RPMI7951 (cell line): ENCODE measurements at places on chromosomes 6 and 20. TPM values are rescaled to one million over a fixed set of nuclear protein-coding genes. Genes with fewer than 3 reads are reported as not detected.

DNA sequence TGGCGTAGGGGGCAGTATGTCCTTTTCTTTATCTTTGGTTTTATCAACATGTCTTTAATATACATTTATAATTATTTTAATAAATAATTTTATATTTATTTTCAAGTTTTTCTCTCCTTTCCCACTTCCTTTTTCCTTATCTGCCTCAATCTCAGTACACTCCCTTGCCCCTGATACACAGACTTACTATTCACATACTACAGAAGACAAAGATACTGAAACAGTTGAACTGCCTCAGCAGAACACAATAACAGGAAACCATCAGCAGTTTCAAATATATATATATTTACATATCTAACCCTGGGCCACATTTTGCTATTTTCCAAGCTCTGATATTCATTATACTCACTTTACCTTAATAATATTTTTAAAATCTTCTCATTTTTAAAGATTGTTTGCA lies 19.8 kb downstream of the IBTK start:
- no peak for DNase-seq

DNA sequence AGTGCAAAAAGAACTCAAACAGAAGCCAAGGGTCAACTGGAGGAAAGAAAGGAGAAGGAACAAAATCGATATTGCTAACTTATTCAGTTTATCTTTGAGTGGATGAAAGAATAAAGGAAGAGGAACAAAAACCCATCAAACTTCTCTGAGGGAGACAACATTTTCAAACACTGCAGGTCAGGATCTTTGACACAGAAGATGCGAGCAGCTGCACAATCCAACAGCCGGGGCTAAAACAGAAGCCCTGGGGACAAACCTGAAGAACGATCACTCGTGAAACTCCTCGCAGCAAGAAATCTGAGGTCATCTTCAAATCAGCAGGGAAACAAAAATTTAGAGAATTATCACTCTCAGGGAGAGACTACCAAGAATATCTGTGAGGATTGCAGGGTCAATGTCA lies 14.2 kb downstream of the SLC23A2 start:
- DNase-seq, result no peak

DNA sequence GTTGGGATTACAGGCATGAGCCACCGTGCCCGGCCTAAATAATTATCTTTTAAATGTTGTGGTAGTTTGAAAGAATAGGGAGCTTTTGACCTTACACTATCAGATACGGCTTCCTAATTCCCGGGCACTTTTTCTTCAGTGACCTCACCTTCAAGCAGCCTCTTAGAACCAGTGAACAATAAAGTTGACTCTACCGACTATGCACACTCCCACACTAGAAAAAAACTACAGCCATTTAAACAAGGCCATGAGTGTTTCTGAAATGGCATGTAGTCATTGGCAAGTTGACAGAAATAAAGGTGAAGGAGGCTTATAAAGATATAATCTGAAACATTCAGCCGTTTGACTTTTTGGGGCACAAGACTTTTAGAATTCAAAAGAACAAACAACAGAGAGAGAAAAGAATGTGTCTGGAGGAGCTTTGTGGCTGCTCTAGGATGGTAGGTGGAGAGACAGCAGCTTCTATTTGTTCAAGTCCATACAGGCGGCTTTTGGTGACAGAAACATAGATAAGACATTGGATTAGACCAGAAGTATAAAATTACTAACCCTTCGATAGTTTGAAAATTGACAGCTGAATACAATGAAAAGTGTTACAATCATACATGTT lies 75.2 kb downstream of the GJA1 start:
- peak; percentile 52 for DNase-seq

- DNase-seq, result no peak
Measured at GRCh38 chr20:46237227-46237626, 71.1 kb downstream of the CDH22 start.

GRCh38 chr6:77415706-77416105 lies 47.6 kb downstream of the HTR1B start:
- DNase-seq, result no peak

DNA sequence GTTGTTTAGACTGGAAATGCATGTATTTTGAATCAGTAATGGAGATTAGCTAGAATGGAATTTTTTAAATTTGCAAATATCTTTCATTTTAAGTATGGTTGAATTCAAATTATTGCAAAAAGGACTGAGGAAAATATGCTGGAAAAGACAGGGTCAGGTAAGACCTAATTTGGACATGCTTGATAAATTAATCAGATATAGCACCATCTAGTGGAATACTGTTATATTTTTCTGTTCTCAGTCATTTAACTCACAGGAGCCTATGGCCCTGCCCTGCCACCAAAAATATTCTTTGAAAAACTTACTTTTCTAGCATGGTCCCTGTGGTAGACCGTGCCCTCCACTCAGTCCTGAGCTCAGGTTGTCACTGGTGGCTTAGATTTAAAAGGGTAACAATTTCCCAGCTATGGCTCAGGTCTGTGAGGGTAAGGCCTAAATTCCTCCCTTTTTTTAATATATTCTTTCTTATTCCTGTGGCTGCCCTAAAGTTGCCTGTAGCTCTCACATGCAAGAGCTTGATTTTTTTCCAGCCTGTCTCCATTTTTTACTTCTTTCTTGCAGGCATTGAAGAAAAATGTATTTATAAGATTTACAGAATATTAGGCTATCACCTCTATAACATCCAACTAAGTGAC lies 25.3 kb upstream of the KIAA1586 start:
- peak; percentile 61 for DNase-seq

- DNase-seq, result no peak
Measured at GRCh38 chr6:156654919-156655918, 122.0 kb upstream of the ARID1B start.

- peak; percentile 67 for DNase-seq
Measured at GRCh38 chr6:27503436-27504030, 30.6 kb upstream of the ZNF184 start.

- no peak for DNase-seq
Measured at GRCh38 chr20:5687884-5688283, 62.3 kb upstream of the SHLD1 start.

DNA sequence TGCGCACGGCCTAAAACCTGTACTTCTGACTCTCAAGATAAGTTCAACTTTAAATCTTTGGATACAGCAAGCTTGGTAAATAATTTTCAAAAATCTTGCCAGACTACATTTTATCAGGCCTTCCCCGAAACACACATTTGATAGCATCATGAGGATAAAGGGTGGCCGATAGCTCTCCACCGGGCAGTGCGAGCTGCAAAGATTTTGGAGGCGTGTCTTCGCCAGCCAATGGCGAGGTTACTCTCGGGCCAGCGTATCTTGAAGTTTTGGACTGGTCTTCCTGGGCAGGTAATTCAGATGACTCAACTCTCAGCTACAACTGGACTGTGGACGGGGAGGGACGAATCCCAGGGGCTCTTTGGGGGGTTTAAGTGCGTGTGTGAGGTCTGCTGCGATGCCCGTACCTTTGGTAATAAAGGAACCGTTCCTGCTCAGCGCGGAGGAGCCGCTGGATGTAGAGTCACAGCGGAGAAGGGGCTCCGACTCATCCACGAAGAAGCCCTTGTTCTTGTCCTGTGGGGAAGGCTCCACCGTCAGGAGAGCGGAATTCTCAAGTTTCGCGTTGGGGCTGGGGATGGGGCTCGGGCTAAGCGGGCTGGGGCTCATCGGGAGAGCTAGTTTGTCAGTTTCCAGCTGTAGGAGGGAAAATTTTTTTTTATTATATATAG lies 75.3 kb downstream of the TNFRSF21 start:
- no peak for DNase-seq

DNA sequence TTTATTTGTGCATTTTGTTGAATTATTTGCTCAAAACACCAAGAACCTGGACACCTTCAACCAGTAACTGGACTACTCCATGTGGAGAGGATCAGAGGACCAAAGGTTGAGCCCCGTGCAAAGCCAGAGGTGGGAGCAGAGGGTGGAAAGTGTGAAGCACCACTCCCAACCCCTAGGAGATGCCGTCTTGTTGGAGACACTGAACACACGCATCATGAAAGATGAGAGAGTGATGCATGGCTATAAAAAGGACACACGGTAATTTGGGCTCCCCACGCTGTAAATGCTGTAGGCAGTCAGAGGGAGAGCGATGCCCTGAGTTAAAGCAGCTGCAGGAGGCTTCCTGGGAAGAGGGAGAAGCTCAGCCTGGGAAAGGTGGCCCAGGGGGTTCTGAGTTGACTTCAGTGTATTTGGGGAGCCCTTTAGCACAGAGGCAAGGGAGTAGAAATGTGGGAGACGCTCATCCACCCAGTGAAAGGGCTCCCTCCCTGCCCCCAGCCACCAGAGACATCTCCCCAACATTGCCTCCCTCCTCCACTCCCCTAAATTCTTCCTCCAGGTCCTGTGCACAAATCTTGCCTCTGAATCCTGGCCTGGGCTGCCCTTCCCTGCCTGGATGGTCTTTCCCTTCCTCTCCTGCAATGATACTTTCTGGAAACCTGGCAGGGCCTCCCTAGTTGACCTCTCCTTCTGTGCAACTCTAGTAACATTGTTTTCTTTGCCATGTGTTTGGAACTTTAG lies 55.8 kb upstream of the IYD start:
- DNase-seq, result no peak

- no peak for DNase-seq
Measured at GRCh38 chr6:3011592-3011991, 11.9 kb downstream of the NQO2 start.

DNA sequence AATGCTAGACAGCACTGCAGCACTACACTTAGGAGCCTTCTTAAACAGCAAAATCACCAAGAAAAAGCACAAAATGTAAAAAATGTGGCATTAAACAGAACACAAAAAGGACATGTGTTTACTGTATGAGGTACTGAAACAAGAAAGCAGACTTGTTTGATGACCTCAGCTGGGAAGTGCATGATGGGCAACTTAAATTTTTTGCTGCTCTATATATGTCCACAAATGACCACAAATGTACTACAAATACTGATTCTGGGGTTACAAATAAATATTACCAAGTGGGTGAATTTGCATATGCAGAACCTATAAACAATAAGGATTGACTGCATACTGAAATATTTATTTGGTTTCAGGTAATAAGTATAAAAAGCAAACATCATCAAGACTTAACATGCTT lies 13.1 kb downstream of the RAB23 start:
- DNase-seq, result no peak

- peak; percentile 20 for DNase-seq
Measured at GRCh38 chr6:153208706-153209105, 77.6 kb upstream of the RGS17 start.

GRCh38 chr20:63342561-63343459 lies 18.3 kb downstream of the CHRNA4 start:
- no peak for DNase-seq

GRCh38 chr6:150126641-150127291 lies 16.1 kb upstream of the PPP1R14C start:
- DNase-seq, result no peak

DNA sequence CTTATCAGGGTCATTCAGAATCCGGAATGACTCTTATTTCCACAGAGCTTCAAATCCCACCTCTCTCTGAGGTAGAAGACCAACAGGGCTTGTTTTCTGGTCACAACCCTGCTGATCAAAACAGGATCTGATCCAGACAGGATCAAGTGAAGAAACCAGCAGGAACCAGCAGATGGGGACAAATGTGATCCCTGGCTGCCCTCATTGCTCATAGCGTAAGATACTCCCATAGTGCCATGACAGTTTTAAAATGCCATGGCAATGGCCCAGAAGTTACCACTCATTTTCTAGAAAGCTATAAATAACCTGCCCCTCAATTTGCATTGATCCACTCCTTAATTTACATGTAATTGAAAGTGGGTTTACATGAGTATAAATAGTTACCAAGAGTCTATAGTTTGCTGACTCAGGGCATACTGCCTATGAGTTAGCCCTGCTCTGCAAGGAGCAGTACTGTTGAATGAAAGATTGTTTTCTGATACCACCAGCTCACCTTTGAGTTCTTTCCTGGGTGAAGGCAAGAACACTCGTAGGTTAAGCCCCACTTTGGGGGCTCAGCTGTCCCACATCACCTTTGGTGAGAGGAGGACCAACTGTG lies 6.2 kb upstream of the ZNF334 start:
- no peak for DNase-seq

- peak; percentile 80 for DNase-seq
Measured at GRCh38 chr20:50169329-50169823, 15.9 kb upstream of the PEDS1 start.

DNA sequence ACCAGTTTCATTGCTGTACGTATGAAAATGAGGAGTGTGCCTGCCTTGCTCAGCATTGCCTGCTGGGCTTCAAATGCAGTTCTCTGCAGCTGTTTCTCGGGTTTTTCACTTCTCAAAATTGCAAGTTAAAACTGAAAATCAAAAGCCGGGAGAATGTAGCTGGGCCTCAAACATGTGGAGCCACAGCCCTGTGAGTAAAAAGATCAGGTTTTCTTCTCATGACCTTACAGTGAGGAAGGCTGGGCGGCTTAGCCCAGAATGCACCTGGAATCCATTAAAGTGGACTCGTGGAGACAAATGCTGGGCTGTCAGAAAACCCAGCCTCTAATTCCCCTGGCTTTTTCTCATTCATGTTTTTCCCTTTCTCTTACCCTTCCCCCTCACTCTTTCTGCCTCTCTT lies 34.4 kb downstream of the DSE start:
- peak; percentile 81 for DNase-seq

GRCh38 chr6:137852346-137852745 lies 14.7 kb upstream of the TNFAIP3 start:
- peak; percentile 61 for DNase-seq

DNA sequence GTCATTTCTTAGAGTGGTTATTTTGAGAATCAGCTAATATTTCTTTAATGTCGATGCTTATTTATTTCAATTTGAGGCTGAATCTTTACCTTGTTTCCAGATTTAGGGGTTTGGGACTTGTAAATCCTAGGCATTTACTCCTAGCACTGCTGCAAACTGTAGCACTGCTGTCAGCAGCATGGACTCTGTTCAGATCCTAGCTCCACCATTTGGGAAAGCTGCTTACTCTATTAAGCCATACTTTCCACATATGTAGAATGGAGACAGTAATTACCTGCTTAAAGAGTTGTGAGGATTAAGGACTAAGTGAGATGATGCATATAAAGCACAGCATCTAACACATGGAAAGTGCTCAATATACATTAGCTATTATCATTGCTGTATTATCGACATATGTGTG lies 28.7 kb downstream of the TMEM242 start:
- DNase-seq, result no peak

DNA sequence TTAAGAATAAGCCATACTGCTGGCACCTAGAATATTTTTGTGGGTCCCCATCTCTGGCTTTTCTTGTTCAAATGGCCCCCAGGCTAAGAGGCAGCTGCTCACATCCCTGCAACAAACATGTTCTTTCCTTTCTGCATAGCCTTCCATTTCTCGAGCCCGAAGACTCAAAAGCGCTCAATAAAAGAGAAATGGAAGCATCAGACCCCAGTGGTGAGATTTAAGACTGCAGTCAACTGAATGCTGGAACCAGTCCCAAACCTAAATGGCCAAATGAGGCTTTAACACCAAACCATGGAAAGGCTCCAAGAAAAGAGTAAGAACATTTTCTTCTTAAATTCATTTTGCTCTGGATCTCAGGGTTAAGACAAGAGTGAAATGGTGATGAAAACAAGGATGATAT lies 122.1 kb upstream of the TRAF3IP2 start:
- peak; percentile 42 for DNase-seq

PTGIS gene
- total RNA-seq, result under 0.01 and 0.24 TPM in 2 replicates

SIM1 gene
- total RNA-seq, result not detected in 2 replicates

TRIM10 gene
- not detected in 2 replicates for total RNA-seq

TREML1 gene
- total RNA-seq, result not detected in 2 replicates

MOG gene
- total RNA-seq, result not detected in 2 replicates

SLC52A3 gene
- not detected in 2 replicates for total RNA-seq

APOBEC2 gene
- not detected in 2 replicates for total RNA-seq

ANKEF1 gene
- 9.7 and 11.4 TPM in 2 replicates for total RNA-seq

TMEM14B gene
- 181 and 185 TPM in 2 replicates for total RNA-seq

PSORS1C1 gene
- 0.48 and 0.88 TPM in 2 replicates for total RNA-seq

KCNB1 gene
- not detected in 2 replicates for total RNA-seq

EBF4 gene
- total RNA-seq, result 0.10 TPM in 1 of 2 replicates, not detected in the other

ADGRF4 gene
- under 0.01 TPM in 1 of 2 replicates, not detected in the other for total RNA-seq

OOEP gene
- not detected in 2 replicates for total RNA-seq

PI16 gene
- total RNA-seq, result not detected in 2 replicates
